Vagina (tissue), 2 donors: ENCODE measurements at places on chromosomes 6 and 20.

DNA sequence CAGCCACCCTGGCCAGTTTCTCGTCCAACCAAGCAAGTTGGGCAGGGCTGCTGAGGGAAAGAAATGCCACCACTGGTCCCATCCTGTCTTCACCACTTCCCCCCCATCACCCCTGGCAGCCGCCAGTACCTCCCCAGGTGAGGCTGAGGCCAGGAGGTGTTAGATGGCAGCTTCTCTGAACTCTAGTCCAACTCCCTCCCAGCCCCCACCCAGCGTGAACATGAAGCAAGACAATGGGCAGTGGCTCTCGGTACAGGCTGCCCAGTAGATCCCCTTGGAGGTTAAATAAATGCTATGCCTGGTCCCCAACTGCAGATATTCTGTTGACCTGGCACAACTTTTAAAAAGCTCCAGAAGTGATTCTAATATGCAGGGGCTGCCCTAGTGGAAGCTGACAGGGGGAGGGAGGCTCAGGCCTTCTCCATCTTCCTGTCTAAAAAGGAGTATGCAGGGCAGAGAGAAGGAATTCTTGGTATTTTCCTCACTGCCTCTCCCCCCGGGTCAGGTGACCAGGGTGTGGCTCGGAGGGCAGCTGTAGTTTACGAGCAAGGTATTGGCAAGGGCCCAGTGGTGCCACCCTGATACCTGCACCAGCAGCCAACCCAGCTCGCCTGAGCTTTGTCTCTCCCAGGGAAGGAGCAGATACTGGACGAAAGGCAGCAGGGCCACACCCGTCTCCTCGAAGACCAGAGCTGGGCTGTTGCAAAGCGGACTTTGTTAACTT, 25.7 kb downstream of the KCNK5 start:
- DNase-seq, result no peak

GRCh38 chr6:167505199-167505598, 180.3 kb downstream of the TTLL2 start:
- no peak for DNase-seq

GRCh38 chr6:111912904-111913303, 39.7 kb upstream of the FYN start:
- DNase-seq, result no peak

DNA sequence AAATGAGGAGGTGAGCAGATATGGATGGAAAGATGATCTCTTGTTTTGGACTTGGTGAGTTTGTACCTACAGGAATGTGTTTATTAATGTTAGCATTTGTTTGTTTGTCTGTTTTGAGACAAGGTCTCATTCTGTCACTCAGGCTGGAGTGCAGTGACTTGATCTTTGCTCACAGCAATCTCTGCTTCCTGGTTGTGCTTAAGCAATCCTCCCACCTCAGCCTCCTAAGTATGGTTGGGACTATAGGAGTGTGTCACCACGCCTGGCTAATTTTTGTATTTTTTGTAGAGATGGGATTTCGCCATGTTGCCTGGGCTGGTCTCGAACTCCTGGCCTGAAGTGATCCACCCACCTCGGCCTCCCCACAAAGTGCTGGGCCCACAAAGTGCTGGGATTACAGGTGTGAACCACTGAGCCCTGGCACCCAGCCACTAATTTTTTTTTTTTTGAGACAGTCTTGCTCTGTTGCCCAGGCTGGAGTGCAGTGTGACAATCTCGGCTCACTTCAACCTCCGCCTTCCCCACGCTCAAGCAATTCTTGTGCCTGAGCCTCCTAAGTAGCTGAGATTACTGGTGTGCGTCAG, 7.1 kb downstream of the CASP8AP2 start:
- no peak for DNase-seq

GRCh38 chr6:11795403-11795802, 16.8 kb upstream of the ADTRP start:
- DNase-seq, result no peak

DNA sequence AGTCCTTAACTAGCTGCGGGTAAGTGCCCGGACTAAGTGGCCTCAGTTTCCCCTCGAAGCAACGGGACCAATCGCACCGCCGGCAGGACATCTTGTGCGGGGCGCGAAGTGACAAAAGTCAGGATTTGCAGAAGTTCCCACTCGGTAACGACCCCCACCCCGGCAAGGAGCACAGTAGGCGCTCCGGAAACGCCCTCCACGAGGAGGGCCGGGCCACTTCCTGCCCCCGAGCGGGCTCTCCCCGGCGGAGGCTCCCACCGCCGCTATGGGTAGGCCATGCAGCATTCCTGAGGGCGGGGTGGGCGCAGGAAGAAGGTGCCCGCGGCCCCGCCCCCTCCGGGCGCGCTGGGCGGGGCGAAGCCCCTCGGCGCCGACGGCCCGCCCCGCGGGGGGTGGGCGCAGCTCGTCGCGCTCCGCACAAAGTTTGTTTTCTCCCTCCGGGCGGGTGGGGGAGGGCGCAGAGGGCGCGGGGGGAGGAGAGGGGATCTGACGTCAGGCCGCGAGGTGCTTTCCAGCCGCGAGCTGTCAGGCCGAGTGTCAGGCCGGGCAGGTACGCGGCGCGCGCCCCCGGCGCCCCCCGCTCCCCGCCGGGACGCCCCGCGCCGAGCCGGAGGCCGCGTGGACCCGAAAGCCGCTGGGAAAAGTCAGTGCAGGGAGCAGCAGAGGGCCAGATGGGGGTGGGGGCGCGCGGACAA, at the start of gene TGIF2:
Gene TGIF2 (plus strand): TSS at position 495 of the 695 bp plus-strand sequence. CDS start 5,178 bp downstream, outside the sequence.
- DNase-seq, result no peak

GRCh38 chr20:35517125-35517524, 12.3 kb downstream of the C20orf173 start:
- no peak for DNase-seq

DNA sequence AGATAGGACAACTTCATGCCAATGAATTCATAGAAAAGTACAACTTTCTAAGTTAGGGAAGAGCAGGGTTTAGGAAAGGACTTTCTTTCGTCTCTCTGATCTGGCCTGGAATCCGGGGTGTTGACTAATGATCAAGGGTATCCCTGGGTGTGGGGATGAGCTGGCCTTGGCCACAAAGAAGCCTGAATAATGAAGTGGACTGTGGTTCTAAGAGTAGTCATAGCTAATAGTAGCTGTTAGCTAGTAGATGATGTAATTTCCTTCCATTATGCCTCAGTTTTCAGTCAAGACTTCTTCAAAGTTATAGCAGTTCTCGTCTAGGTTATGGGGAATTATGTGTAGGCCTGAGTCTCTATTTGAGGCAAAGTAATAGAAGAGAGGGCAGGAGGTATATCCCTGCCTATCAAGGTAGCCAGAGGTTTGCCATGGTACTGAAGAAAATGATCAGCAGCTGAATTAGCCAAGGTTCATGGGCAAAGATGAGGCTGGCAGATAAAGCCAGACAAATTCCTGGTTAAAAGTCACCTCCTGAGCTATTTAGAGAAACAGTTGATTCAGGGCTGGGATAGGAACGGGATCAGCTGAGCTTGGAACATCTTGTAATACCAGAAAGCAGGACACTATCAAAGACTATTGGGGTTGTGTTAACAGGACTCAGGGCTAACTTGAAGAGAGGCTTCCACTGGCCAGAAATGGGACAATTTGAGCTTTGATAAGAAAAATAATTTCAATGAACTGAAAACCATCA, 18.7 kb upstream of the TRPC4AP start:
- no peak for DNase-seq

DNA sequence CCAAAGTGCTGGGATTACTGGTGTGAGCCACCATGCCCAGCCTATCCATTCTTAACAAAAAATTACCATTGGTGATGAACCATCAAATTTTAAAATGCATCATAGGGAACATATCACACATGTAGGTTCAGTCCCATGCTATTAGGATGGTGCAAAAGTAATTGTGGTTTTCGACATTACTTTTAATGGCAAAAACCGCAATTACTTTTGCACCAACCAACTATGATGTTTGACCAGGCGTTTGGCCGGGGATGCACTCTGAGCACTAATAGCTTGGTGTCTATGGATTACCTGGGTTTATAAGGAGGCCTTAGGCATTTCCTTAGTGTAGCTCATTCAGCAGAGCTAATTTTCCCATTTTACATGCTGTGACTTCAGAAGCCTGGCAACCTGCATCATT, 246.5 kb upstream of the SUPT3H start:
- DNase-seq, result no peak

DNA sequence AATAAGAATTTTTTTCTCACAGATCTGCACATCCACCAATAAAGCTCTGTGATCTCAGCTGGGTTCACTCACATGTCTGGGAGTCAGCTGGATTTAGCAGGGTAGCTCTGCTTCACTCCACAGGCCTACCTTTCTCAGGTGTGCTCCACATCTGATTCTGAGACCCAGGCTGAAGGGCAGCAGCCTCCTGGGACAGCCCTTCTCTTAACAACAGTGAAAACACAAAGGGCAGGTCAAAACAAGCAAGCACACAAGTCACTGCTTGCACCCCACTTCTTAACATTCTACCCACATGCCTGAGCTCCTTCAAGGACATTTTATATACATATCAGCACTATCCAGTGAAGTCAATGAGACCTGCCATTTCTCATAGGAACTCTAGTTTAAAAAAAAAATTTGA, 96.0 kb upstream of the MAP3K4 start:
- no peak for DNase-seq
